AG04450 (cell line): ENCODE measurements at places on chromosomes 12 and 14. TPM values are rescaled to one million over a fixed set of nuclear protein-coding genes. Genes with fewer than 3 reads are reported as not detected.

DNA sequence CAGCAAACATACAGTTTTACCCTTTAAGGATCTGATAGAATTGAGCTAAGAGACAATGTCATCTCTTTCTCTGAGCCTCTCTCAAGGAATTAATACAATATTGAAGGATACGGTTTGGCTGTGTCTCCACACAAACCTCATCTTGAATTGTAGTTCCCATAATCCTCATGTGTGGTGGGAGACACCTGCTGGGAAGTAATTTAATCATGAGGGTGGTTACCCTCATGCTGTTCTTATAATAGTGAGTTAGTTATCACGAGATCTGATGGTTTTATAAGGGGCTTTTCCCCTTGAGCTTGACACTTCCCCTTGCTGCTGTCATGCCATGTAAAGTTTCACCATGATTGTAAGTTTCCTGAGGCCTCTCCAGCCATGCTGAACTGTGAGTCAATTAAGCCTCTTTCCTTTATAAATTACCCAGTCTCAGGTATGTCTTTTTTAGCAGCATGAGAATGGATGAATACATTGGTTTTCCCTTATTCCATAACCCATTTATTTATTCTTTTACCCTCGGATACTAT lies 47.6 kb downstream of the TMEM30B start:
- DNase-seq, result no peak

- no peak for DNase-seq
Observed at GRCh38 chr14:55118761-55119160, 10.3 kb upstream of the LGALS3 start.

- DNase-seq, result peak; percentile 54
Observed at GRCh38 chr12:118356809-118357256, 15.9 kb downstream of the TAOK3 start.

- no peak for DNase-seq
Observed at GRCh38 chr14:83257466-83258439, 1724.1 kb upstream of the SEL1L start.

GRCh38 chr12:11823043-11823442 lies 173.6 kb downstream of the ETV6 start:
- DNase-seq, result peak; percentile 44

PTGDR gene
- polyA plus RNA-seq, result not detected in 2 replicates

DNA sequence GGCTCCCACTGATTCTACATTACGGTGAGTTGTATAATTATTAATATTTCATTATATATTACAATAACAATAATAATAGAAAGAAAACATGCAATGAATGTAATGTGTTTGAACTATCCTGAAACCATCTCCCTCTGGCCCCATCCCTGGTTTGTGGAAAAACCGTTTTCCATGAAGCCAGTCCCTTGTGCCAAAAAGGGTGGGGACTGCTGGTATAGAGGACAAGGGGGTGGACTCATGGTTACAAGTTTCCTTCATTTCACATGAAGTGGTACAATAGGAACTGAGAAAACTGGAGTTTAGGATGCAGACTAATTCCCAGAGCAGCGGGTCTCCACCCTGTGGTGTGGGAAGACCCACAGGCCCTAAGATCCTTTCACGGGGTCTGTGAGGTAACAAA lies 3.0 kb upstream of the C1RL start:
- DNase-seq, result no peak

NKX2-1 gene
- polyA plus RNA-seq, result not detected in 2 replicates

DNA sequence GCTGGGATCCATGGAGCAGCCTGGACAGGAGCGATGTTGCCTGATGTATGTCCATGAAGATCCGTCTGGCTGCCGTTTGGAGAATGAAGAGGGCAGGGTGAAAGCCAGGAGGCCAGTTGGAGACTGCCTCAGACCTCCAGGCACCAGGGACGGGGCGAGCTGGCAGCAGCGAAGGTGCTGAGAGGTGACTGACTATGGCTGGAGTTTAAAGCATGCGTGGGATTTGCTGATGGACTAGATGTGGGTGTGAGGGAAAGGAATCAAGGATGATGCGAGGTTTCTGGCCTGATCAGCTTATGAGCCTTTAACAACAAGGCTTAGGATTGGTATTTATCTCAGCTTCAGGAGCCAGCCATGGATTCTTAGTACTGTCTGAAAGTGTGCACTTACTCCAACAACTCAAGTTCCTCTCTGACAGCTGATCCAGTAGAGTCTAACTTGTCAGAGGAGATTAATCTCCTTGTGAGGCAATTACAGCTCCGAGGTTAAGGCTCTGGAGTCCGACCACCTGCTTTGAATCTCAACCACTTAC lies 49.4 kb downstream of the DYNC1H1 start:
- DNase-seq, result no peak

- DNase-seq, result peak; percentile 56
Observed at GRCh38 chr14:50775357-50775756, 55.6 kb downstream of the NIN start.

P2RX2 gene
- polyA plus RNA-seq, result not detected in 2 replicates

GRCh38 chr12:31859232-31859977 lies 99.8 kb upstream of the RESF1 start:
- DNase-seq, result no peak

DNA sequence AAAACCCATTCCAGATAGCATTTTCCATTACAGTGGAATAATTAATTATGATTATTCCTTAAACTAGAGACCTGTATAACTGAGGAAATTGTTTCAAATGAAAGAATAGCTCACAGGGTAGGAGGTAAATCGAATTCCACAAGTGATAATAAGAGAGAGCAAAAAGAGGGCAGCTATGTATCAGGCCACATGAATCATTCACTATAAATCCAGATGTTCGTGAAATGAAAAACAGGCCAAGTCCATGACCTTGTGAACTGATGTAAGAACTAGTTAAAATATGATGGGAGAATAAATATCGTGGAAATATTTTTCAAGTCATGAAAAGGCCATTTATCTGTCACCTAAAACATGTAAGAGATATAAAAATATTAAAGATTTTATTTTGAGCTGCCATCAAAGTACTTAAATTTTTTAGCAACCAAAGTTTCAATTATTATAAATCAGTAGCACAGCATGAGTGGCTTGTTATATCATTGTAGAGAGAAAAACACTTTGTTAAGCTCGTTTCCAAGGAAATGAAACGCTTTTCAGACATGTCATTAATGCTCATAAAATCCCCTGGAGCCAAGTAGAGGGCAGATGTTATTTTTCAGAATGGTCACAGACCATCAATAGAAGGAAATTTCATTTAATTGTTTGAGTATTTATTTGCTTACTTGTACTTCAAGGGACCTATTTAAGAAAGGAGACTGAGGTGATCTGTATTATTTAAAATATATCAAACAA lies 120.6 kb upstream of the CDKN3 start:
- DNase-seq, result no peak
